ENCODE measurements at places on chromosomes 5 and 9.

- no peak for DNase-seq
These were observed 1.8 kb downstream of the PLAC8L1 start for GRCh38 chr5:146103594-146103993.

DNA sequence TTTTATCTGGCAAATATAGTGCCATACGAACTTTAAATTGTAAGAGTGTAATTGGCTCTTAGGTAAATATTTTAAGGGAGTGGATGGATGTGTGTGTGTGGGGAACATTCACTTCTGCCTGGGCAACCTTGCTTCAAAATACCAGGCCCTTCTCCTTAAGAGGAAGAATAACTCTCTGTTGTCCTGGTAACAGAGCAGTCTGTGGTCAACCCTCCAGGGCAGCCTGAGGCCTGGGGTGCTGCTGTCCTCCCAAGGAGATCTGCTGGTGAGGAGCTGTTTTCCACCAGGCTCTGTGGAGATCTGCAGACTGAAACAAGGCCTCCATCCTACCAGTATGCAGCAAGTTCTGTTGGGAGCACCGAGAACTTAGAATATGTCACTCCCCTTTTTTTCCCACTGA is 325.2 kb downstream of the PSAT1 start:
- DNase-seq = no peak

GRCh38 chr5:91229031-91229727 is 153.9 kb downstream of the ARRDC3 start:
- DNase-seq = no peak

DNA sequence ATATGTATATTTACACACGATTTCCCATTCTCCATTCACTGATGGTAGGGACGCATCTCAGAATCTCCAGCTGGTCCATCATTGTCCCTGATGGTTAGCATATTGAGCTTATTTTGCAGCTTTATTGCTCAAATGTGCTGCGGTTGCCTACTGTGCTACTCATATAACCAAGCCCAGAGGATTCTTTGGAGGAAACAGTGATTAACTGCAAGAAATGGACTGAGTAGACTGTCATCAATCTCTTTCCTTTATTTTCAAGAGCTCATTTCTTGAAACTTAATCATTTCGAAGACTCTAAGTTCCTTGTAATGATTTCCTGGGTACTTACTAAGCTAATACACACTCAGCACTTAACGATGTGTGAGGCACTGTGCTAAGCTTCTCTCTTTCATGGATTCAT is 119.0 kb downstream of the MAT2B start:
- DNase-seq = no peak

DNA sequence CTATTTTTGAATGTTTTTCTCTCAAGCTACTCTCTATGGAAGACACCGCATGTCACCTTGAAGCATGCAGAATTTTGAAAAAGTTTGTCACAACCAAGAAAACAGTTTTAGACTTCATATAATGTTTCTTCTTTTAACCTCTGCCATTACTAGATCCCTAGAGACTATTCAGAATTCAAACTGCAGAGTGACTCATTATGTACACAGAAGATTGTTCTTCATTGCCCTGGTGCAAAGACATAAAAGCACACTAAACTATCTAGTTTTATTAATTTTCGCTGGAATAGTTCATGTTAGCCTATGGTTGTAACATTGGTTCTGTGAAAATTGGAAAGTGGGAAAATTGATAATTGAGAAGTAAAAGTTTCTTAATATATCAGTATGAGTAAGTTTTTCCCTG is 18.4 kb downstream of the F2RL2 start:
- no peak for DNase-seq

- DNase-seq = no peak
These were observed 28.4 kb downstream of the HSDL2 start for GRCh38 chr9:112408275-112408674.

DNA sequence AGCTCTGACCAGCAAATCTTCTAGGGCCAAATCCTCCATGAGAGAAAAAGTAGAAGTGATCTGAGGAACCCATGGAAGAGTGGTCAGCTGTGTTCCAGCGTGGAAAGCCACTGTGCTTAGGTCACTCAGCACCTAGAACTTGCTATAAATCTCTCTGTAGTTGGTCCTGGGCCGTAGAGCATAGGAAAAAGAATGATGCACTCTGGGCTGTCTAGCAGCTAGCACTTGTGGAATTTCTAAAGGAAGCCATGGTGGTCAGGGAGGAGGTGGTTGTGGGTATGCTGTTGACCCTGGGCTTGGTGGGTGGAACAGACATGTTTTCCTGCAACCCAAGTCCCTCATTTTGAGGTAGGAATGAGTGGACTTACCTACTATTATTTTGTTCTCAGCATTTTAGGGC is 48.1 kb downstream of the GGTA1 start:
- DNase-seq = no peak

- DNase-seq = no peak
These were observed 44.6 kb upstream of the ALDH1B1 start for GRCh38 chr9:38347946-38348345.

DNA sequence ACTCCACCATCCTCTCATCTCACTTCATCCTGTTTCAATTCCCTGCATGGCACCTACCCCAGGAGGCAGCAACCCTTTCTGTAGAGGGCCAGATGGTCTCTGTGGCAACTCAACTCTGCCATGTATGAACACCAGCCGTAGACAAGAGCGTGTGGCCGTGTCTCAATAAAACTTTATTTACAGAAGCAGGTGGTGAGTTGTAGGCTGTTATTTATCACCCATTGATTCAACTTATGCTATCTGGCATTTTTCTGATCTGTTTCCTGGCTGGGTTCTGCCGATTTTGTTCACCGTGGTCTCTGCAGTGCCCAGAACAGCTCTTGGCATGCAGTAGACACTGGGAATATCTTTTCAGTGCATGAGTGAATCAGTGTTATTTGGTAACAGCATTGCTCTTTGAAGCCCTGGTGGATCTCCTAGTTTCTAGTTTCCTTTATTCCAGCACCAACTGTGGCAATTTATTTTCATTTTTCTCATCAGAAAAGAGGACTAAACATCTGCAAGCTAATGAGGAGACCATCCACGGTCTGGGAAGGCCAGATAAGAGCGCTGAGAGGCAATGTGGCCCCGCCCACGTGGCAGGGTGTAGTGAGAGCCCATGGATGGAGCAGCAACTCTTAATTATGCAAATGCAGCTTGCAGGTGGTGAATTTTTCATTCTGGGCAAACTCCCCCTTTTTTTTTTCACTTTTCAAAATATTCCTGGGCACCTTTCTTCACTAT is 77.9 kb downstream of the CTSL start:
- no peak for DNase-seq

- DNase-seq = no peak
These were observed 343.7 kb downstream of the ENC1 start for GRCh38 chr5:74296685-74297408.

DNA sequence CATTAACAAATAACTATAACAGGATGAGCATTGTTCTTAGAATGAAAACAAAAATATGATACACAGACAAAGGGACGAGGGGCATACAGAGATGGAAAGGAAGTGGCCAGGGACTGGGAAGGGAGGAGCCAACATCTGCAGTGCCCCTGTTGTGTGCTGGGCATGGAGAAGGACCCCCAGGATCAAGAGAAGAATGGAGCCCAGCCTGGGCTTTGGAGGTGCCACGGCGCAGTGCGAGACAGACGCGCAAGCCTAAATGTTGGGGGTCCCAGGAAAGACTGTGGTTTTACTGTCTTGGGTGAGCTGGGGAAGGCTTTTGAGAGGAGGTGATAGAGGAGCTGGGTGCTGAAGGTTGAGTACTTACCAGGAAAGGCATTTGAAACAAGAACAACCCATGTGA is 28.4 kb upstream of the DUSP1 start:
- no peak for DNase-seq

DNA sequence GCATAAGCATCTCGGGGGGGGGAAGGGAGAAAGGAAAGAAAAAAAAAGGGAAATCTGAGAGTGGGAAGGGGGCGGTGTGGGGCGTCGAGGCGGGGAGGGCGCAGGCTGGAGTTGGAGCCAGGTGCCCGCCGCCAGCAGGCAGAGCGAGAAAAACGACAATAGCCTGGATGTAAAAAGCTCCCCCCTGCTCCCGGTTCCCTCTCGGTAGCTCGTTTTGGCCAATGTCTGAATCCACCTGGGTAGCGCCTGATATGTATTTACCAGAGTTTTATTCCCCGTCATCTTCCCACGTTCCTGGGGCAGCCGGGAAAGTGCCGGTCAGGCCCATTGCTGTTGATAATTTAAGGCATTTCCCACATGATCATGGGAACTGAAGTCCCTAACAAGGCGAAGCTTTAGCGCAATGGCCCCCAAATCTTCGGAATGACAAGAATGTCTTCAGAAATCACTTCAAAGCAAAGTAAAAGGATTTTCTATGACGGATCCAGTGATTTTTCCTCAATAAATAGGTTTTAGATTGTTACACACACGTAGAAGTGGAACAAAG is 3.0 kb upstream of the OTP start:
- peak; percentile 25 for DNase-seq

- DNase-seq = no peak
These were observed 636.4 kb upstream of the ARRDC3 start for GRCh38 chr5:92019376-92019990.

DNA sequence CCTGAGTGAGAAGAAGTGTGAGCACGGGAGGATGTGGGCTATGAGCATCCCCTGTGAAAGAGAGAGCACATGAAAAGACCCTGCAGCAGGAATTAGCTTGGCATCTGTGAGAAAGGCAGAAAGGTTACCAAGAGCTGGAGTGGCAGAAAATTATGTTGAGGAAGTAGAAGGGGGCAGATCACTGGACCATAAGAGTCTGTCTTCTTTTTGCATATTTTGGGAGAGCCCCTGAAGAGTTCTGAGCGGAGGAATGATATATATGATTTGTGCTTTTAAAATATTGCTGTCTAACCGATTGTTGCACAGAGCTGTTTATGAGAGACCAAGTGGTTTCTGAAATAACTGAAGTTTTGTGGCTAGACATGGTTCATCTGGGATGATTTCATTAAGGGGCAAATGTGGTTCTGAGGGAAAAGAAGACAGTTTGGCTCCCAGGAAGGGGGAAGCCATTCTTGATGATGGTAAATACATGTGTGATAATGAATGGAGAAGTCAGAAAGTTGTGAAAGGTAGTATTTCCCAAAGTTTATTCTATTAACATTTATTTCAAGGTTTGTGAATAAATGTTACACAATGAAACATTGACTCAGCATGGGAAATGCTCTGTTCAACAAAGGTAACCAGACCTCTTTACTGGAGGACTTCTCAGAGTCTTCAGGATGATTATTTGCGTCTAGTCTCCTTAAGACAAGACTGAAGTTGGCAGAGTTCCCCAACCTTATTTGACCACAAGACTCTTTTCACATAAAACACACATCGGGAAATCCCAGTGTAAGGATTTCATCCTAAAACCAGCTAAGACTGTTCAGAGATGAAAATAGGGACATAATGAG is 31.5 kb upstream of the ADRB2 start:
- no peak for DNase-seq

- DNase-seq = no peak
These were observed 21.4 kb upstream of the ICE1 start for GRCh38 chr5:5401095-5401494.

- DNase-seq = no peak
These were observed 47.2 kb downstream of the ARHGEF28 start for GRCh38 chr5:73673161-73673591.

DNA sequence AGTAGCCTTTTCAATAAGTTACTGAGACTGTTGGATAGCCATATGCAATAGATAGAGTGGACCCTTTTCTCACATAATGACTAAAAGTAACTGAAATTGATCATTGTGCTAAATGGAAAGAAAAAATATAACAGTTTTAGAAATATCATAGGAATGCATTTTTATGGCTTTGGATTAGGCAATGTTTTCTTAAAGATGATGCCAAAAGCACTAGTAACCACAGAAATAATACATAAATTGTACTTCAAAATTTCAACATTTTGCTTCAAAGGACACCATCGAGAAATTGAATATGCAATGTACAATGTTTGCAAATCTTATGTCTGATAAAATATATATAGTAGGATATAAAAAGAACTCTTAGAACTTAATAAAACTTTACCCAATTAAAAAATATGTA is 1267.5 kb upstream of the CDH9 start:
- no peak for DNase-seq

DNA sequence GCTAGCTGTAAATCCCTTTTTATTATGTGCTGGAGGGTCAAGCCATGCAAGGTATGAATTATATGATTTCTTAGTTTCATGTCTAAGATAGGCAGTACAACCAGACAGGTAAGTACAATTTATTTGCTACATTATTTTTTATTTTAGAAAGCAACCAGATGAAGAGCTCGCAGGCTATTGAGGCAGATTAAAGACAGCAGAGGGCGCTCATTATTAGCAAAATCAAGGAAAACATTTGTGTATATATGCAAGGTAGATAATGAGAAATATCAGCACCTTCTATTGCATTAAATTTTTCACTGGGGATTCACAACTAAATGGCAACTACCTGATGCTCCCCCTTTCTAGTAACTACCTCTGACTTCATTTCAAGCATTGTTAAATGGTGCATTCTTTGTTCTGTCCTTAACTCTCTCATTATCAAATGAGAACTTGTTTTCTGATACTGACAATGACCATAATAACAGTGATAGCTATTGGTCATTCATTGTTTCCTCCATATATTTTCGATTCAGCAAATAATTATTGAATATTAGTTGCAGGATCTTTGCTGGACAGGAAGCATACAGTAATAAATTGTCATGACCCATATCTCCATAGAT is 8.6 kb downstream of the SCGB3A2 start:
- DNase-seq = no peak

DNA sequence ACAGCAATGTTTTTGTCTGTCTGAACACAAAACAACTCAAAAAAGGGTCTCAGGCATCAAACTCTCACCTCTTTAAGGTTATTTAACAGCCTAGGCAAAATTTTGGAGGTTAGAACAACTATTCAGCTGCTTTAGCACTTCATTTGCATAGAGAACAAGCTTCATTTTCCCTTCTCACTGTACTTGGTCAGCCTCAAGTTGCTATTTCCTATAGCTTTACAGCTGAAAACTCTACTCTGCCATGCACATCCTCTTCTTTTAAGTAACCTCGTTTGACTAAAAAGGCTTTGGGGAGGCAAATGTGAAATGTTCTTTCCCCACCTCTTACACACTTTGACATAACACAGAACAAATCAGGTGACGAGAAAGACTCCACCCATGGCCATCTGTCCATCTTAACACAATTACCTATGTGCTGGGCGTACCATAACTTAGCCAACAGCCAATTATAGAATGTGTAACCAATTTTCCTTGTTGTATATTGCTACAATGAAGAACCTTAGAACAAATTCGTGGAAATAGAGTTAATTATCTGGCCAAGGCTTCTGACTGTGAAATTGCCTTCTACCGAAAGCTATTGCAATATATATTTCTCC is 195.7 kb downstream of the DCP2 start:
- no peak for DNase-seq

DNA sequence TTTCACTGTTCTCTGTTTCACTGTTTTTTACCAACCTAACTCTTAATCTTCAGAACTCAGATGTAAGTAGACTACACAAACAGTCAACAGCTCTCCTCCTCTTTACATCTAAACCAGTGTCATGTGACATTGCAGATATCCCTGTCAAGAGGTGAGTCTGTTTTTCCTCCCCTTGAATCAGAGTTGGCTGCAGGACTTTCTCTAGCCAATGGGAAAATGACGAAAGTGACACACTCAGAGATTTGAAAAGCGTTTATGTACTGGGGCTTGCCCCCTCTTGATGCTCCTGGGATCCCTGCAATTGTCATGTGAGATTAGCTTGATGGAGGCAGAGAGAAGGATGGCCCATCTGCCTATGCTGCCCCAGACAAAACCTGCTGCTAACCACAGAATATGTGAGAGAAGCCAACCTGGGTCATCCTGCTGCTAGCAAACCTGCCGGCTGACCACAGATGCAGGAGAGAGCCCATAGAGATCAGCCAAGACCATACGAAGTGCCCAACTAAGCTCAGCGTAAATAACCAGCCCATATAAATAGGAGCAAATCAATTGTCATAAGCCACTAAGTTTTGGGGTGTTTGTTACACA is 111.1 kb downstream of the ASTN2 start:
- no peak for DNase-seq

Measured in nephron progenitor cell (in vitro differentiated cells).